Neural progenitor cell (in vitro differentiated cells): ENCODE measurements at places on chromosomes 4 and X. TPM values are rescaled to one million over a fixed set of nuclear protein-coding genes. Genes with fewer than 3 reads are reported as not detected.
A peak's percentile ranks its signal among the peaks of the same experiment; 100 is the strongest.

- no peak overlapping the region for H3K4me3 ChIP-seq
- DNase-seq, result no peak
- peaks cover 14% of the 10 kb centered on the region for H3K27me3 ChIP-seq
- no peak overlapping the region for H3K27ac ChIP-seq
- no peaks in the 10 kb centered on the region for H3K36me3 ChIP-seq
Measured at GRCh38 chr4:10983268-10983667, 298.7 kb upstream of the CLNK start.

- no peaks in the 10 kb centered on the region for H3K4me1 ChIP-seq
- H3K27me3 ChIP-seq, result no peaks in the 10 kb centered on the region
- H3K27ac ChIP-seq, result no peak overlapping the region
- DNase-seq, result peak; percentile 67
- H3K36me3 ChIP-seq, result no peaks in the 10 kb centered on the region
- no peak overlapping the region for H3K4me3 ChIP-seq
Measured at GRCh38 chr4:17324386-17324830, 187.5 kb downstream of the QDPR start.

DNA sequence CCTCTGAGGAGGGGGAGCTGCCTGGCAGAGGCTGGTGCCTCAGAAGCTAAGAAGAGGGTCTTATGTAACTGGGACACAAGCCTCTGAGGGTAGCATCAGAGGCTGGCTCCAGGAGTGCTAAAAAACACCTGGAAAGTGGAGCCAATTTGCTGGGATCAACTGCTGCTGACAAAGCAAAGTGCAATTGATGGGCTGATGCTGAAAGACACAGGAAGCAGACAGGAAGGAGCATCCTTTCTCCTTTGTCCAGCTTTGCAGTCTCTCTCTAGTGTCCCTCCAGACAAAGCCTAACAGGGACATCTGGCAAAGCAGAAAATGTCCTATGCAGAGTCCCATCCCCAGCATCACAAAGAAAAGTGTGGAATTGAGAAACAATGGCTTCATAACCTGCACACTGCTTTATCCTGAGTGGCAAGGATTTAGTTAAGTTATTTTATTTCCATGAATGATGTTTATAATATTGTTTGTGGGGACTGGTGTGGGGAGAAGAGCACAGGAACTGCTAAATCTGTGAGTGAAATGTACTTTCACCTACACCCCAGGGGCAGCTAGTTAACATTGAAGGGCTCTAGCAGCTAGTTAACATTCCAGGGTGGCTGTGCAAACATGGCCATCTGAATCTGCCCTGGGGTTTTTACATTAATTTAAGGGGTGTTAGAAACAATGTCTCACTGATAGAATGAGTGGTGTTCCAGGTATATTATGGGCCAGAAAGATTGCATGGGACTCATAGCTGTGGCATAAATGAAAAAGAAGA lies 25.6 kb upstream of the MBTPS2 start:
- H3K4me1 ChIP-seq, result no peaks in the 10 kb centered on the region
- H3K27me3 ChIP-seq, result no peaks in the 10 kb centered on the region
- no peak overlapping the region for H3K27ac ChIP-seq

DNA sequence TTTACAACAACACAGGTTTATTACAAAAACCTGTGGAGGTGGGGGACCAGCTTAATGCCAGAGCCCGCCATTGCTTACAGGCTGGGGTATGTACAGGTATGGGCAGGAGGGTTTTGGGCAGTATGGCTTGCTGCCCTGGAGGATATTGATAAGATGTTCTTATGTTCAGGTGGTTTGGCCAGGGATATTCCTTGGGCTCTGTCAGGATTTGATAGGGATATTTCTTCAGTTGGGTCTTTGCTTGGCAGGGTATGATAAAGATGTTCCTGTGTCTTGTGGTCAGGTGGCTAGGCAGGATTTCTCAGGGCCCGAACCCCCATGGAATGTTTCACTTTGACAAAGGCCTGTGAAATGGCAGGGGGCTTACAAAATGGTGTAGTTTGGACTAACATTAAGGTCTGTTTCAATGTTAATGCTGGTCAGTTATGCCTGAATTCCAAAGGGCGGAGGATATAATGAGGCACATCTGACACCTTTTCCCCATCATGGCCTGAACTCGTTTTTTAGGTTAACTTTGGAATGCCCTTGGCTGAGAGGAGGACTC lies 3.1 kb downstream of the MGST2 start:
- no peak overlapping the region for H3K4me3 ChIP-seq
- no peak overlapping the region for H3K27ac ChIP-seq
- H3K4me1 ChIP-seq, result peaks cover 19% of the 10 kb centered on the region
- H3K36me3 ChIP-seq, result no peaks in the 10 kb centered on the region
- no peaks in the 10 kb centered on the region for H3K27me3 ChIP-seq
- DNase-seq, result no peak

DNA sequence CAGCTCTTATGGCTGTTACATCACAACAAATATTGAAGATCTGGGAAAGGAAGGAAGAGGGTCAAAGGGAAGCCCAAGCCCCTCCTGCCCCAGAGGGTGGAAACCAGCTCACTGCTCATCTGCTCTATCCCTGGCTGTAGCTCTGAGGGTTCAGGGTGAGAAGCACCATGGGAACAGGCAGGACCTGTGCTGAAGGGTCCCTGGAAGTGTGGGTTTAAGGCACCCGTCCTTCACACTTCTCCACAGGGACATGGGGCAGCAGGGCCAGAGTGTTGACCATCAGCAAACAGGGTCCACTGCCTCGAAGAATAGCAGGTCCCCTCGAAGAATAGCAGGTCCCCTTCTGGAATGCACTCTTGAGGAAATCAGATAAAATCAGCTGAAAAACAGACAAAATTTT lies 4.4 kb downstream of the RTL5 start:
- H3K4me3 ChIP-seq, result no peak overlapping the region
- peaks cover 31% of the 10 kb centered on the region for H3K27me3 ChIP-seq
- no peaks in the 10 kb centered on the region for H3K36me3 ChIP-seq
- no peak for DNase-seq
- peaks cover 20% of the 10 kb centered on the region for H3K4me1 ChIP-seq

DNA sequence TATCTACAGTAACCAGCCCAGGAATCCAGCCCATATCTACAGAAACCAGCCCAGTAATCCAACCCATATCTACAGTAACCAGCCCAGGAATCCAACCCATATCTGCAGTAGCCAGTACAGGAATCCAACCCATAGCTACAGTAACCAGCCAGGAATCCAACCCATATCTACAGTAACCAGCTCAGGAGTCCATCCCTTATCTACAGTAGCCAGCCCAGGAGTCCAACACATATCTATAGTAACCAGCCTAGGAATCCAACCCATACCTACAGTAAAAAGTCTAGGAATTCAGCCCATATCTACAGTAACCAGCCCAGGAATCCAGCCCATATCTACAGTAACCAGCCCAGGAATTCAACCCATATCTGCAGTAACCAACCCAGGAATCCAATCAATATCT lies 445.0 kb upstream of the BOD1L1 start:
- DNase-seq, result no peak
- H3K27me3 ChIP-seq, result no peaks in the 10 kb centered on the region
- no peaks in the 10 kb centered on the region for H3K36me3 ChIP-seq
- no peak overlapping the region for H3K4me3 ChIP-seq
- peaks cover 9% of the 10 kb centered on the region for H3K4me1 ChIP-seq

DNA sequence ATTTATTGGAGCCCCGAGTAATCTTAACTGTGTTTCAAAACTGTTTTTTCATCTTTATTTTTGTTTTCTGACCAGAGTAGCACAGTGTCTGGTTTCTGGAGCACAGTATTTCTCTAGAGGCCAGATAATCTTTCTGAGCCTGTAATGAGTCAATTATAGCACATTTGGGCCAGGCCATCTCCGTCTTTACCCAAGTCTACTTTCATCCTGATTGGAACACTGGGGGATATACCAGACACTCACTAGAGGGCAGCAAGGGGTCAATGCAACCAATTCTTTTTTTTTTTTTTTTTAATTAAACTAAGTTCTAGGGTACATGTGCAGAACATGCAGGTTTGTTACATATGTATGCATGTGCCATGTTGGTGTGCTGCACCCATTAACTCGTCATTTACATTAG lies 282.0 kb downstream of the ARHGAP24 start:
- DNase-seq, result peak; percentile 58
- no peak overlapping the region for H3K27ac ChIP-seq
- no peaks in the 10 kb centered on the region for H3K27me3 ChIP-seq
- no peaks in the 10 kb centered on the region for H3K36me3 ChIP-seq
- no peak overlapping the region for H3K4me3 ChIP-seq

DNA sequence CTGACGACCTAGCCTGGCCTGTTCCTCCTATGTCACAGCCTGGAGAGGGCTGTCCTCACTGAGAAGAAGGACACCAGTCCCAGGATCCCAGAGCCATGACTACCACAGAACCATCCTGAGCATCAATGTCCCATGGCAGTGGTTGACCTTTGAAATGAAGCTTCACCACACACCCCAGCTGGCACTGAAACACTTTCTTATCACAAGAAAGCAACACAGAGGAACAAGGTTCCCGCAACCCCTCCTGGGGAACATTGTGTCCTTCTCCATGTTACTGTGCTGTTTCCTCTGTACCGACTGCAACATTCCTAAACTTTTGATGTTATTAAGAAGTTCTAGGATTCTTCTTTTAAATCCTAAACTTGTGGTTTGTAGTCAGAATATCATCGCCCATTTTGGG lies 21.2 kb upstream of the FAM156A start:
- DNase-seq, result no peak
- H3K27ac ChIP-seq, result no peak overlapping the region
- no peaks in the 10 kb centered on the region for H3K27me3 ChIP-seq
- H3K4me3 ChIP-seq, result no peak overlapping the region

DNA sequence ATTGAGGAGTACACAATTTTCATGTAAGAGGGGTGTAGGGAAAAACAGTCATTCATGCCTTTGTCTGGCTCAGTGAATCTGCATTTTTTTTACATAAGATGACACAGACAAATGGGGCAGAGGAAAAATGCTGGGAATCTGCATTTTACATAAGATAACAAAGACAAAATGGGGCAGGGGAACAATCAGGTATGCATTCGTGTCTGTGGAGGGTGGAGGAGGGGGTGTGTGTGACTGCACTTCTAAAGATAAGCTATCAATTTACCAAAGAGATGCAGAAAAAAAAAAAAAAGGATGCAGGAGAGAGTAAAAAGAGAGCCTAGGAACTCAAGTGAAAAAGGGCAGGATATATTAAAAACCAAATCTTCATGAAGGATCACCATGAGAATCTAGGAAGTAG lies 637.4 kb downstream of the ZNF674 start:
- H3K36me3 ChIP-seq, result no peaks in the 10 kb centered on the region
- H3K27ac ChIP-seq, result no peak overlapping the region
- no peak overlapping the region for H3K4me3 ChIP-seq
- H3K4me1 ChIP-seq, result peaks cover 8% of the 10 kb centered on the region

DNA sequence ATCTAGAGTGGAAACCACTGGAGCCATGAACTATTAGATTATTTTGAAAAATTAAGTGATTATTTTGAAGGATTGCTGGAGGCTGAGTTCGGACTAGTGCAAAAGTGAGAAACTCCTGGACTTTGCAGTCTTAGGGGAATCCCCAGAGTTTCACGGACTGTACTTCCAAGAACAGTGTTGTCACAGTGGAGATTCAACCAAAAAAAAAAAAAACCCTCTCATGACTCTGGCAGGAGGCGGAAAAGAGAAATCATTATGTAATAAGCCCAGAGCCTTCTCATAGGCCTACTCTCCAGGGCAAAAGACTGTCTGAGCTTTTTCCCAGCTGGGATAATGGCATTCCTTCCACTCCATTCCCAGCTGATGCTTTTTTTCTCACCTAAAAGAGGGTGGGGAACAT lies 16.8 kb upstream of the C4orf51 start:
- H3K4me3 ChIP-seq, result no peak overlapping the region
- H3K27me3 ChIP-seq, result no peaks in the 10 kb centered on the region
- H3K4me1 ChIP-seq, result no peaks in the 10 kb centered on the region
- no peak overlapping the region for H3K27ac ChIP-seq
- peak; percentile 12 for DNase-seq

GRCh38 chr4:56971383-56971782 lies 6.0 kb downstream of the NOA1 start:
- no peak for DNase-seq
- peaks cover 13% of the 10 kb centered on the region for H3K36me3 ChIP-seq
- H3K4me1 ChIP-seq, result peaks cover 7% of the 10 kb centered on the region
- no peaks in the 10 kb centered on the region for H3K27me3 ChIP-seq
- no peak overlapping the region for H3K4me3 ChIP-seq
- H3K27ac ChIP-seq, result no peak overlapping the region

- DNase-seq, result no peak
- no peak overlapping the region for H3K27ac ChIP-seq
- no peaks in the 10 kb centered on the region for H3K27me3 ChIP-seq
- H3K36me3 ChIP-seq, result no peaks in the 10 kb centered on the region
Measured at GRCh38 chr4:27789773-27790172, 929.1 kb downstream of the STIM2 start.

GRCh38 chr4:139144161-139144859 lies 32.7 kb downstream of the ELF2 start:
- peaks cover 4% of the 10 kb centered on the region for H3K4me1 ChIP-seq
- H3K27me3 ChIP-seq, result no peaks in the 10 kb centered on the region
- DNase-seq, result peak; percentile 43
- H3K27ac ChIP-seq, result no peak overlapping the region

- peaks cover 3% of the 10 kb centered on the region for H3K36me3 ChIP-seq
- no peaks in the 10 kb centered on the region for H3K27me3 ChIP-seq
- H3K4me3 ChIP-seq, result no peak overlapping the region
- no peak for DNase-seq
Measured at GRCh38 chrX:28659269-28659668, 72.0 kb downstream of the IL1RAPL1 start.

GRCh38 chr4:51831133-51831532 lies 11.8 kb upstream of the DCUN1D4 start:
- peak; percentile 81 for DNase-seq
- H3K4me1 ChIP-seq, result peaks cover 25% of the 10 kb centered on the region
- H3K36me3 ChIP-seq, result no peaks in the 10 kb centered on the region
- H3K4me3 ChIP-seq, result no peak overlapping the region

DNA sequence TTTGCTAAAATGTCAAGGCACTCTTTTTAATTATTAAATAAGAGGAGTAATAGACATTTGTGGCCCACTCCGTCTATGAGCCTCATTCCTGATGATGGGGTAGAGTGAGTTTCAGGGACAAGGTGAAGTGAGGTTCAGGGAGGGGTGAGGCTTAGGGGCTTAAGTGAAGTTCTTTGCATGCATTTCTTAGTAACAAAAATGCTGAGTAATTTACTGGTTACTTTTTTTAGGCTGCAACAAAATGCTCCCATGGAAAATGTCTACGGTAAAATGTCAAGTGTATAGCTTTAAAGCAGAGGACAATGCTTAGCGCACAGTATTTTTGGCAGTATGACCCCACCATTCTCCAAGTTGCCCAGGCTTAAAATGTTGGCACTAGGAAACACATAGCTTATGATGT lies 2.0 kb upstream of the USO1 start:
- H3K4me3 ChIP-seq, result peak overlapping the region; percentile 87
- H3K4me1 ChIP-seq, result peaks cover 26% of the 10 kb centered on the region
- H3K27ac ChIP-seq, result no peak overlapping the region
- H3K36me3 ChIP-seq, result no peaks in the 10 kb centered on the region
- H3K27me3 ChIP-seq, result no peaks in the 10 kb centered on the region

Gene TMSB15A
- 561 and 1,054 TPM in 2 replicates for total RNA-seq

Gene ABLIM2
- 0.24 and 1.2 TPM in 2 replicates for total RNA-seq

Gene BEX1
- 52.2 and 63.5 TPM in 2 replicates for total RNA-seq

Gene LDB2
- 13.2 and 24.3 TPM in 2 replicates for total RNA-seq
